Hematopoietic multipotent progenitor cell treated with erythropoietin and hydrocortisone succinate and interleukin-3 and kit ligand, for 17 days (in vitro differentiated cells): ENCODE measurements at places on chromosomes 4 and X.
A peak's percentile ranks its signal among the peaks of the same experiment; 100 is the strongest.

- DNase-seq = no peak
Observed at GRCh38 chr4:89531932-89532640, 224.5 kb upstream of the GPRIN3 start.

- DNase-seq = no peak
Observed at GRCh38 chrX:104670051-104670450, 104.1 kb downstream of the IL1RAPL2 start.

DNA sequence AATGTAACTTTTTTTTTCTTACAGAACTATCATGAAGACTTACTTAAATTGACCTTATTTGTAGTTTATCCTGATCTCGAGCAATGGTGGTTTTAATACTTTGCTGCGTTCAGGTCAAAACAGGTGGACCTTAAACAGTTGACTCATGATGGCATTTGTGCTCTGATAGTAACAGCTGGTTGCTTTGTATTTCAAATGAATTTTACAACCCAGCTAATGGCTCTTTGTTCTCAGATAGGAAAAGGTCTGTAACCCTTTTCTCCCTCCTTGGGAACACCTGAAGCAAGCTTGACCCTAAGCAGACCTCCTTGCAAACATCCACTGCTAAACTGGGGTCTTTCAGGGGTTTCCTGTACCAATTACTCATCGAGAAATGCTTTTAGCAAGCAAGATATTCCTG, 79.2 kb downstream of the F11 start:
- DNase-seq = no peak

- DNase-seq = peak; percentile 20
Observed at GRCh38 chr4:36235306-36235705, 9.0 kb downstream of the ARAP2 start.

DNA sequence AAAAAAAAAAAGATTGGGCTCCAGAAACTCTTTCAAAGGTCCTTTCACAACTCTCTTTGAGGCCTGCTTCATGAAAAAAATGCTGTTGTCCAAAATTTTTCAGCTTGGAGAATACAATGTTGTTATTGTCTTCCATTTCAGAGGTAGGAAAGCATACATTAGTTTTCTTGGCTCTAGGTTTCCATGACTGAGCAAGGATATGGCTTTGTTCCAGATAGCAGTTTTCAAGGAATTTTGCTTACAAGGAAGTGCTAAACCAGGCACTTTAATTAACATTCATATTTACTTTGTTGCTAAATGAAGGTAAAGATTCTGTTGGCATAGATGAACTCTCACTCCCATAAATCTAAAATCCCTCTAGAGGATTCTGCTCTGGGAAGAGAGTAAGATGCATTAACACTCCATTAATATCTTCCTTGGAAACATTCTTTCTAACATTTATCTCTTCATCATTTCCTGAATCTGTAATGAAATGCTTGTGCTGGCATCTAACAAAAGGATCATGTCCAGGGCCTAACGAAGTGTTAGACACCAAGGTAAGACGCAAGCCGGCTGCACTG, 118.4 kb downstream of the COL25A1 start:
- DNase-seq = no peak

DNA sequence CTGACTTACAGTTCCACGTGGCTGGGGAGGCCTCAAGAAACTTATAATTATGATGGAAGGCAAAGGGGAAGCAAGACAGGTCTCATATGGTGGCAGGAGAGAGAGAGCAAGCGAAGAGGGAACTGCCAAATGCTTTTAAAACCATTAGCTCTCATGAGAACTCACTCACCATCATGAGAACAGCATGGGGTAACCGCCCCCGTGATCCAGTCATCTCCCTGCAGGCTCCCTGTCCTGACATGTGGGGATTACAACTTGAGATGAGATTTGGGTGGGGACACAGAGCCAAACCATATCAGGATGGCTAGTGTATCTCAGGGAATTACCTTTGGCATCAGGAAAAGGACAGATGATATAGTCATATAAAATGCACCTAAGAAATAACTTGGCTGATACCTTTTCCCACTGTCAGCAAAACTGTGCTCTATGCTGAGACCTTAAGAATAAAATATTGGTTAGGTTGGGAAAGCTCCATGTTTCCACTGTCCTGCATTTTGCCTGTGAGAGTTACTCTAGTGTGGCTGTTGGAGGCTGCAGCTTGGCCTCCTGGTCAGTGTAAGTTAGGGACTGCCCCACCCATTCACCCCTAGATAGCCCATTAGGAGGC, 110.3 kb downstream of the UCHL1 start:
- no peak for DNase-seq

GRCh38 chrX:41475591-41476241, 28.6 kb downstream of the NYX start:
- DNase-seq = no peak

GRCh38 chrX:41472231-41472815, 25.2 kb downstream of the NYX start:
- no peak for DNase-seq
